ENCODE measurements at places on chromosomes 3 and 15.
A peak's percentile ranks its signal among the peaks of the same experiment; 100 is the strongest.

DNA sequence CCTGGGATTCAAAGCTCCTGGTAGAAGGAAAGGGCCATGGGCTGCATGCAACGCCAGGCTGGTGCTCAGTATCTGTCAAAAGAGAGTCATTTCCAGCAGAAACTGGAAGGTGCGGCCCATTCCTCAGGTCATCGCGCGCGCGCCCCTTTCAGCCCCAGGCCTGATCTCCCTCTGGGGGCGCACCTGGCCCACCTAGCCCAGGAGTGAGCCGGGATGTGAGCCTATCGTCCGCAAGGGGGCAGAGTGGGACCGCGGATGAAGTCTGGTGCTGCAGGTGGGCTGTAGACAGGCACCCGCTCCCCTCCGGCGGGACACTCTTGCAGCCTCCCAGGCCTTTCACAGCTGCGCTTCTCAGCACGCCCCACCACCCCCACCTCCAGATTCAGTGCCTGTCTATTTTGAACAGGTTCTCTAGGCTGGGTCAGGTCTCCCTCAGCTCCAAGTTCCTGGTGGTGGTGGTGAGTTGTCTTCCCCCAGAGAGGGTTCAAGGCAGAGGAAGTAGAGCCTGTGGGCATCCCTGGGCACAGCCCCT lies 5.8 kb upstream of the RPL29 start:
- peak; percentile 59 for DNase-seq

GRCh38 chr15:77276096-77276495 lies 143.8 kb downstream of the PEAK1 start:
- DNase-seq, result no peak

GRCh38 chr3:69458803-69459365 lies 73.0 kb upstream of the FRMD4B start:
- DNase-seq, result no peak

GRCh38 chr3:69379661-69380060 lies 6.2 kb downstream of the FRMD4B start:
- DNase-seq, result no peak

DNA sequence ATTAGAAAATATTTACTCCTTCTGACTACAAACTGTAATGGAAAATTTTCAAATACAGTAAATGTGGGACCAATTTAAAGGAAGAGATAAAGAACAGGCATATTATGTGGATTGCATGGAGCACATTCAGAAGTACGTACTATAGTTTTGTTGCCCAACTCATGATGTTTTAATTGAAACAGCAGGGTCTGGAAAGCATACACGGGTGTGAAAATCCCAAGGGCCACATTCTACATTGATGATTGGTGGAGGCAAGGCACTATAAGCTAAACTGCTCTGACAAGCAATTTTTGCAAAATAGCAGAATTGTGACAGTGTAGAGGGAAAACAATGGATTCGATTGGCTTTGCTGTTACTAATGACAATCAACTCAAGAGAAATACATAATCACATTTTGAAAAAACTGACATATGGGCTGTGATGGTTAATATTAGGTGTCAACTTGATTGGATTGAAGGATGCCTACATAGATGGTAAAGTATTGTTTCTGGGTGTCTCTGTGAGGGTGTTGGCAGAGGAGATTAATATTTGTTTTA lies 458.6 kb downstream of the PYDC2 start:
- no peak for DNase-seq

DNA sequence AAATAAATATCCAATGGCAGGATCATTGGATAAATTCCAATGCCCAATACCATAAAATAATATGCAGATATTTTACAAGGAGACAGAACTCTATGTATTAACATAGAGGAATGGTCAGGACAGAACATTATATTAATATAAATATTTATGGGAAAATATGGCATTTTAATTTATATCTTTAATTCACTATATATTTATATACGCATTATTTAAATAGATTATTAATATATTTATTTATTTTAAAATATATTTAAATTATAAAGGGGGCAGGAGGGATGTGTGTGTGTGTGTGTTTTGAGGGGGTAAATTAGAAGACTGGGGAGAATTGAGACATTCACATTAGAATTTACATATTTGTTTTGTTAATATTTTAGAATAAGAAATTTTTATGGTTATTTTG lies 31.6 kb upstream of the CNTN3 start:
- DNase-seq, result no peak

DNA sequence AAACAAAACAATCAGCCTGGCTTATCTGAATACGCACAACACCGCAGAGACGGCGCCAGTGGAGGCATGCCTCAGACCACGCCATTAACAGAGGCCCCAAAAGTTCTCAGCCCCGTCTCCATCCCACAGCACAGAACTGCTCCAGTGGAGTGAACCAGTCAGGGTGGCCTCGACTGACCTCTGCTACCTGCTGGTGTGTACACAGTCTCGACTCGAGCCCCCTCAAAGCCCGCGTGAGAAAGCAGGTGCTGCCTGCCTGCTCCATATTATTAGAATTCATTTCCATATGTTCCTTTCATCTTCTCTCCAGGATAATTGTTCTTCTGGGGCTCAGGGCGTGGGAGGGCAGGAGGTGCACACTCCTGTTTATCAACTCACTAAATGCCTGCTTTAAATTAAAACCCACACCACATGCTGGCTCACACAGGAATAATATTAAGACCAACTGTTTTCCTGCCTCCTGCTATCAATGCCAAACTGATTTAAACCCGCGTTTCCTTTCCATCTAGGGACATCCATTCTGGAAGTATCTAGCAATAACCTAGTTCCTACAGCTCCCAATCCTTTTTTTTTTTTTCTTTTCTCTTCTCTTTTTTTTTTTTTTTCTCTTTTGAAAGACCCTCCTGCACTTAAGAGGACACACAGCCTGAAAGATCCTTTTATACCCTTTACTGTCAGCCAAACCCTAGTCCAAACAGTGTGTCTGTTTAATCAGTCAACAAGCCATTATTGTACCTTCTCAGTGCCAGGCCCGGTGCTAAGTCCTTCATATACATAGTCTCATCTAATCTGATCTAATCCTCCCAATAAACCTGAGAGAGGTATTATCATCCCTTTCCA lies 101.2 kb downstream of the TLE3 start:
- no peak for DNase-seq
